Osteocyte (in vitro differentiated cells): ENCODE measurements at places on chromosomes 1 and 21.

DNA sequence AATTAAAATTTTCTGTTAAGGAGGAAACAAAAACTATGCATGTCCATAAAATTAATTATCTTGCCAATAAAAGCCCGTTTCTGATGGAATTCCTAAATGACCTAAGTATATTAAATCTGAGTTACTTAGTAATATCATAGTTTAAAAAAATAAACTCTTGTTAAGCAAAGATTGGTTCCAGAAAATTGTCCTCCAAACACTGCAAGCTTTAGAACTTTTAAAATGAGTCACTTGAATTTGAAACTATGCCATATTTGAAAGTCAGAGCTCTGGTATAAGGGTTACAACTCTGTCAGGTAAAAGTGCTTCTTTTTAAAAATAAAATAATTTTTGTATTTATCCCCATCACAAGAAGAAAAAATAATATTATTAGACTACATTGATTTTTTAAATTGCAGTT lies 409.5 kb downstream of the PLPP3 start:
- DNase-seq: no peak

DNA sequence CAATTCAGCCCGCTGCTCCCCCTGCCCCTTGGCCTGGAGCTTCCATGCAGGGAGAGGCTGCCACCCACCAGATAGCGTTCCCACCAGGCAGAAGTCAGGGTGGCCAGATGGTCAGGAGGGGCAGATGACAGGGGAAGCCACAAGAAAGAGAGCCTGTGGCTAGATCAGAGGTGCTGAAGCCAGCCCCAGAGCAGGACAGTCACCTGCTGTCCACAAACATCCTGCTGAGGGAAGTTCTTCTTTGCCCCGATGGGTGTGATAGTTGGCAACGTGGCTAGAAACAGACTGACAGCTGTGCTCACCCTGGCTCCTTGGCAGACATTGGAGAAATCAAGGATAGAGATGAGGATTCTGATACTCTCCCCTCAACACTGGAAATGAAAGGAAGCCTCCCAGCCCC lies 27.2 kb upstream of the SRP9 start:
- no peak for DNase-seq

- no peak for DNase-seq
Measured at GRCh38 chr21:45405819-45406762, 1.1 kb downstream of the COL18A1 start.

DNA sequence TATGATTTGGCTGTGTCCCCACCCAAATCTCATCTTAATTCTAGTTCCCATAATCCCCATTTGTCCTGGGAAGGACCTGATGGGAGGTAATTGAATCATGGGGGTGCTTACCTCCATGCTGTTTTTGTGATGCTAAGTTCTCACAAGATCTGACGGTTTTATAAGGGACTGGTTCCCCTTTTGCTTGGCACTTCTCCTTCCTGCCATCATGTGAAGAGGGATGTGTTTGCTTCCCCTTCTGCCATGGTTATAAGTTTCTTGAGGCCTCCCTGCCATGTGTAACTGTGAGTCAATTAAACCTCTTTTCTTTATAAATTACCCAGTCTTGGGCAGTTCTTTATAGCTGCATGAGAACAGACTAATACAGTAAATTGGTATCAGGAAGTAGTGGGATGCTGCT lies 114.1 kb downstream of the ZNF648 start:
- DNase-seq: no peak

GRCh38 chr1:103527331-103527730 lies 1.8 kb downstream of the RNPC3 start:
- no peak for DNase-seq

DNA sequence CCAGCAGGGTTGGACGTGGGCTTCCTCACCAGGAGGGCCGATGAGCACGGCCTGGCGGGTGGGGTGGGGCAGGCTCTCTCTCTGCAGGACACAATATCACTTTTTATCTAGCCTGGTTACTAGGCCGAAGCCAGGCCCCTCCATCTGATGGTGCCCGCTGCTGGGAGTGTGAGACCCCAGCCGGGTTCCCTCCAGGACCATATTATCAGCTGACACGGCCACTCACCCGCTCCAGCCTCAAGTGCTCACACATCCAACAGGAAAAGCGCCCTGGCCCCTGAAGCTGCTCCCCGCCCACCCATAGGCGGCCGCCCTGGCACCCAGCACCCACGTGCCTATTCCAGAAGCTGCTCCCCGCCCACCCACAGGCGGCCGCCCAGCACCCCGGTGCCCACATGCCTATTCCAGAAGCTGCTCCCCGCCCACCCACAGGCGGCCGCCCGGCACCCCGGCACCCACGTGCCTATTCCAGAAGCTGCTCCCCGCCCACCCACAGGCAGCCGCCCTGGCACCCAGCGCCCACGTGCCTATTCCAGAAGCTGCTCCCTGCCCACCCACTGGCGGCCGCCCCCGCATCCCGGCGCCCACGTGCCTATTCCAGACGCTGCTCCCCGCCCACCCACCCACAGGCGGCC lies 5.0 kb downstream of the SLC19A1 start:
- no peak for DNase-seq

DNA sequence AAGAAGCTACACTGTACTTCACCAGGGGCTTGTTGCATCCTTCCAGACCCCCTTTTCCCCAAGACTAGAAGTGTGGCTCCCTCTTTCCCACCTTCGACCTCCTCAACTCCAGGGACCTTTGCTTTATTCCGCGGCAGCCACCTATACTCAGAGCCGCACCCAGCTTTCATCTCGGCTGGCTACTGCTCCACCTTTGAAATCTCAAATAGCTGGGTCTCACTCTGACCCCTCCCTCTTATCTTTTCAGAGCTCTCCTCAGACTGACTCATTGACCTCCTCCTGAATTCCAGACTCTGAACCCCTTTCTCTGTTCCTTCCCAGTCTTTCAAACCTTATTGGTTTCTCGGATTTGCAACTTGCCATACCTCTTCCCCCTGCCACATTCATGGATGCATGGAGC lies 144.7 kb upstream of the JUN start:
- DNase-seq: peak; percentile 27
